ENCODE measurements at places on chromosomes 3 and 15.

DNA sequence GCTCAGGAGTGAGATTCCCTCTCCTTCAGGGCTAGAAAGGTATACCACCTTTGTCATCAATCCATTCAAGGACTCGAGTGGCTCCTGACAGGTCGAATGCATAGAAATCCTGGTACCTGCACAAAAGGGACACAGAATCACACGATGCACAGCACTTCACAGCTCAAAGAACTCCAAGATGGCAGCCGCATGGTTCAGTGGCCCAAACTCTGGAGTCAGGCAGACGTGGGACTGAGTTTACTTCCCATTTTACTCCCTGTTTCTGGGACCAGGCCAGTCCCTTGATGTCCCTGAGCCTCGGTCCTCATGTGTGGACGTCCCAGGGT, 536 bp downstream of the WDR73 start:
- DNase-seq = no peak

GRCh38 chr3:109888026-109888425, 550.7 kb upstream of the DPPA4 start:
- no peak for DNase-seq

GRCh38 chr15:40054605-40054854, 15.5 kb upstream of the SRP14 start:
- no peak for DNase-seq

- DNase-seq = no peak
Measured at GRCh38 chr3:57821765-57822164, 65.7 kb downstream of the SLMAP start.

DNA sequence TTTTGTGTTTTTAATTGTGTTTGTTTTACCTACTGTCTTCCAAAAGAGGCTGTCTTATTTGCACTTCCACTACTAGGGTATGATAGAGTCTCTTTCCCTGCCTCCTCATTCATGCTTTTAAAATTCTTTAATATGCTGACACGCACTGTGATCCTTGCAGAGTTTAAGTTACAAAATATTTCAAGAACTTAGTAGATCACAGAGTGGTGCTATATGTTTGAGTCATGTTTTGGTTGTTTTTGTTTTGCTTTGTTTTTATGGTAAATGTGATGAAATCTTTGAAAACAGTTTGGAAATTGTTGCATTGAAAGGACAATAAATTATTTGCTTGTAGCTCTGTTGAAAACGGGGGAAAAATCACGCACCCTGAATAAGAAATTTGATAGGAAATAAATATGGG, 5.9 kb upstream of the ABHD10 start:
- no peak for DNase-seq

- no peak for DNase-seq
Measured at GRCh38 chr15:41231422-41232226, 556 bp downstream of the CHP1 start.

- DNase-seq = no peak
Measured at GRCh38 chr3:172702256-172702655, 8.6 kb downstream of the NCEH1 start.

DNA sequence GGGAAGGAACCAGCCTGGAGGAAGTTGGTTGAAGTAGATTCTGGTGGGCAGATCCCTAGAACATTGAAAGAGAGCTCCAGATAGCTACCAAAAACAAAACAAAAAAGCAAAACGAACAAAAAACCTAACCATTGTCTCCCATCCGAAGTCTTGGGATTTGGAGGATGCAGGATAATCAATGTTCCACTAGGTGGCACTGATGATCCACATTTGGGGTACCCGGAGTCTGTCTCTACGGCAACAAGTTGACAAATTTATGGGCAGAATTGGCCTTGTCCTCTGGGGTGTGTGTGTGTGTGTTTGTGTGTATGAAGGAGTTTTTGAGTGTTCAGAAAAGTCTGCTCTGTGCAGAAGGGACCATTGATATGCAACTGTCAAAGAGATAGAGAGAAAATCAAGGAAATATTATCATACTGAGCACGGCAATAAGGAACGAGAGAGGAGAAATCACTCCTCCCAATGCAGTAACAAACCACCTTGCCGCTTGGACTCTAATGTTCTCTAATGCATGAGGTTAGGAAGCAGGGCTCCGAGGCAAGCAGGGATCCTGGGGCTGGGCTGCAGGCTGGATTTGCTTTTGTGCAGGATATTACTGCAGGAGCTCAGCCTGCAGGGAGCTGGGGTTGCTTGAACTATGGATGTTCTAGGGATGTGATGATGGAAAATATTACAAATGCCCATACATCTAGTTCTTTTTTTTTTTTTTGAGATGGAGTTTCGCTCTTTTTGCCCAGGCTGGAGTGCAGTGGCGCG, 59.8 kb upstream of the KLHL25 start:
- no peak for DNase-seq

GRCh38 chr15:98400120-98400519, 248.2 kb upstream of the IGF1R start:
- DNase-seq = no peak

DNA sequence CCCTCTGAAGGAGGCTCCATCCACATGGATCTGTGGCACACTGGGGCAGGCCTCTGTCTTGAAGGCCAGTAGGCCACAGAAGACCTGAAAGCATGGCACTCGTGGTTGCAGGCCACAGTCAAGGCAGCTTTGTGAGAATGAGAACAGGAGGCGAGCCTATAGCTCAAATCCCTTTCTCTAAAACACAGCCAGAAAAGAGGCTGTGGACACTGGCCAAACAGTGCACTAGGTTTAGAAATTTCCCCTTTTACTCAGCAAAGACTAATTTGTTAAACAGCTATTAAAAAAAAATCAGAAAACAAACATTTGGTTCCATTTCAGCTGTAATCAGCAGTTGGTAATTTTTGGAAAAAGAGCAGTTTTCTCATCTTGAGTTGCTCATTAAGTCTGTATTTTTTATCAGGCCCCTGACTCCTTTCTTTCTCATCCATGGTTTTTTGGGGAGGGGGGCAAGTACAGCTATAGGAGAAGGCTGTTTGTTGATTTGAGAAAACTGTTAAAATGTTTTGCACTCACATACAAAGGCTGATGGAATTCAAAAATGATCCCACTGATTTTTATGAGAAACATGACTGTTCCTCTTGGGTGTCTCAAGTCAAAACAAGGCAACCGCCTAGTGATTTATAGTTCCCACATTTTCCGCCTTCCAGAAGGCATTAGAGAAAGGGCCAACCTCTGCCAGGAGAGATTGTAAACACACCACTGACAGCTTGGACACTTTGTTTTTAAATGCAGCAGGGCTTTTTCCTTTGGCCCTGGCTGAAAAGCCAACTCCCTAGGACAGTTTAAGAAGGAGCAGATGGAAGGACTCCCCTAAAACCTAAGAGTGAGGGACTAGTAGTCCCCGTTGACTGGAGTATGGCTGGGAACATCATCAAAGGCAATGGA, 28.1 kb downstream of the PARP16 start:
- no peak for DNase-seq

DNA sequence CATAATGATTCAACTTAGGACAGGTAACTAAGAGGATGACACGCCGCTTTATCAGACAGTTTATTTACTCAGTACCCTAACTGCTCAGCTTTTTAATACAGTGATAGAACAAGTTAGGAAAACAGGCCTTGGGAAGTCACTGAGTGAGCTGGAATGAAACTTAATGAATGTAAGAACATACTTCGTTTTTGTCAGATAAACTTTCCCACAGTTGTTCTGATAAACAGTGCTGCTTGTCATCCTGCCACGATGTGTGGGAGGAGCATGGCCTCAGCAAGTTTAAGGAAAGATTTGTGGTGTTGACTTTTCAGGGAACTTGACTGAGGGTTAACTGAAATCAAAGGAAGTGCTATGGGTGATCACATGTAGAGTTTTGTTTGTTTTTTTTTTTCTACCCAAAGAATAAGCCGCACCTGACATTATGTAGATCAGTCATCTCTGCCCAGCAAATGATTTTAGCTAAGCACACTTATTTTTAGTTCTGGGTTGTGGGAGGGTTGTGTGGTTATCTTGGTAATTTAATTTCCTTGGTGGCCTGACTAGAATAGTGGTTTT, 5.6 kb upstream of the P2RY14 start:
- no peak for DNase-seq

- DNase-seq = no peak
Measured at GRCh38 chr3:26452363-26452762, 170.2 kb upstream of the LRRC3B start.

DNA sequence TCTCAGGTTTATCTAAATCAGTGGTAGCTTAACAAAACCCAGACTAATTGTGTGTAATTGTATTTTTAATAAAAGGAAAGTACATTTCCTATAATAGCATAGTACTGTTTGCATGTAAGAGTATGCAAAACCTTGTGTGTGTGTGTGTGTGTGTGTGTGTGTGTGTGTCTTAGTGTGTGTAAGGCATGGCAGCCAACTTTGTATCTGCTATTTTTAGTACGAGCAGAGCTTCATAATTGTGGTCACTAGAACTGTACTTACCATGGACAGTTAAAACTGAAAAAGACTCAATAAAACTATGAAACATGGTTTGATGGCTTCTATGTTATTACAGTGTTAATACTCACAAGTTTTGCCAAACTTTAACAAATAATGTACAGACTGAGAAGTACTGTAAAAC, 6.2 kb downstream of the P2RY1 start:
- DNase-seq = no peak

DNA sequence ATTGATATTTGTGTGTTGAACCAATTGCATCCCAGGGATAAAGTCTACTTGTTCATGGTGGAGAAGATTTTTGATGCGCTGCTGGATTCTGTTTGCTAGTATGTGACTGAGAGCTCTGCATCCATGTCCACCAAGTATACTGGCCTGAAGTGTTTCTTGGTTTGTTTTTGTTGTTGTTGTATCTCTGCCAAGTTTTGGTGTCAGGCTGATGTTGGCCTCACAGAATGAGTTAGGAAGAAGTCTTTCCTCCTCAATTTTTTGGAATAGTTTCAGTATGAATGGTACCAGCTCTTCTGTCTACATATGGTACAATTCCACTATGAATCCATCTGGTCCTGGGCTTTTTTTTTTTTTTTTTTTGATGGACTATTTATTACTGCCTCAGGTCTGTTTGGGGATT, 50.9 kb upstream of the OSTN start:
- DNase-seq = no peak

DNA sequence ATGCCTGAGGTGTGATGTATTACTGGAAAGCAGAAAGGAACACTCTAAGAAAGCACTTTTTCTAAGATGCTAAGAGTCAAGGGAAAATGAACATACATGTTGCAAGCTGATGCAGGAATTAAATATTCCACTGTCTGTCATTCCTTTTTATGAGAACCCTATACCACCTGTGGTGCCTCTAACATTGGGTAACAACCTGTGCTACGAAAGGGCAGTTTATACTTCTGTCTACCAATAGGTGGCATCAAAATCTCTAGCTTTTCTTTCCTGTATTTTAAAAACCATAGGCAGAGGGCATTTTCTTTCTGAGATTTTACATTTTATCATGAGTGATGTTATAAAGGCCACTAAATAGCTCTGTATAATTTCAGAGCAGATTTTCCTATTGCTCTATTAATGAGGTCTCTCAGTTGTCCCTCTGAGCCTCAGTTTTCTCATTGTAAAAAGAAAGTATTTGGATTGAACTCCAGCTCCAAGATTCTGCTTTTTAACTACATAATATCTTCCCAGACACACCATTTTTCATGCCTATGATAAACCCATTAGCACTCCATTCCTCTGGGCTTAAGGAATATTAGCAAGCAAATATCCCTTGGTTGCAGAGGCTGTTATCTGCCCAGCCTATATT, 3.5 kb upstream of the CPNE4 start:
- DNase-seq = no peak

- no peak for DNase-seq
Measured at GRCh38 chr3:76010252-76010651, 224.9 kb upstream of the ZNF717 start.

Measured in stimulated activated CD4-positive, alpha-beta T cell treated with anti-CD3 and anti-CD28 coated beads, Interleukin-1b, Interleukin-23, amount 100 ng/mL, for 1 hour (primary cell).